ENCODE measurements at places on chromosomes 3 and 15.
A peak's percentile ranks its signal among the peaks of the same experiment; 100 is the strongest.

GRCh38 chr3:177745607-177746005 lies 548.3 kb upstream of the TBL1XR1 start:
- no peaks in the 10 kb centered on the region for H3K36me3 ChIP-seq
- no peak overlapping the region for H3K27ac ChIP-seq
- H3K27me3 ChIP-seq: no peaks in the 10 kb centered on the region
- H3K4me1 ChIP-seq: no peaks in the 10 kb centered on the region

GRCh38 chr3:145070795-145071194 lies 1090.2 kb downstream of the PLOD2 start:
- DNase-seq: no peak
- H3K4me3 ChIP-seq: no peak overlapping the region
- no peak overlapping the region for H3K27ac ChIP-seq
- no peaks in the 10 kb centered on the region for H3K27me3 ChIP-seq
- H3K36me3 ChIP-seq: no peaks in the 10 kb centered on the region
- H3K4me1 ChIP-seq: no peaks in the 10 kb centered on the region

DNA sequence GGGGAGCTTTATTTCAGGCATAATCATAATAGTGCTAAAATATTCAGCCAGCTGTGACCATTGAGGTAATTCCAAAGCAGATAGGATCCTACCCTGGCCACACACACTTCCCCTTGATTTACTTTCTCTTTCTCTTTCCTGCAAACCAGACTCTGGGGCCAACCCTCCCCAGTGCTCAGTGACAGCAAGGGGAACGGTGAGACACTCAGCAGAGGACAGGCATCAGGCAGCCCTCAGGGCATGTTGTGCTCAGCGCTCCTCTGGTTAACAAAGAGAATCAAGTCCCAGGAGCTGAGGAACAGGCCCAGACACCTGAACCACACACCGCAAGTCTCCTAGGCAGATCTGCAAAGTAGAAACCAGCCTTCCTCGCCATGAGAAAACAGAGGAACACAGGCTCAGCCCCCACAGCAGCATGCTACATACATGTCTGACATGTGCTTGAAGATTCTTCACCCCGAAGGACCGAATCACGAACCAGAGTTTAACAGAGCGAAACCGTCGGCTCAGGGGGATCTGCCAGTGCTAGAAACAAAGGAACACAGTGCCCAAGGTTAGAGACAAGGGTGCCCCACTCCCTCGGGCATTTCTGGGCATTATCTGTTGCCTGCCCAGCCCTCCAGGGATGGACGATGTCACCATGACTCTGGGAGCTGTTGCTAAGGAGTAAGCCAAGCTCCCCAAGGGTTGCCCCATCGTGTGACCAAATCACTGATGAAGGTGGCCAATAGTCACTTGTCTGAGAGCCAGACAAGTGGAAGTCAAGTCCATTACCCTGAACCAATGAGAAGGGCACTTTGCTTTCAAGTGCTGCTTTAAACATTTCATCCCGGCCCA lies 17.5 kb downstream of the HDC start:
- no peak for DNase-seq
- H3K36me3 ChIP-seq: no peaks in the 10 kb centered on the region
- H3K27ac ChIP-seq: peak overlapping the region; percentile 47
- H3K27me3 ChIP-seq: no peaks in the 10 kb centered on the region
- H3K4me3 ChIP-seq: peak overlapping the region; percentile 27

- no peak for DNase-seq
- H3K4me1 ChIP-seq: no peaks in the 10 kb centered on the region
- H3K27me3 ChIP-seq: no peaks in the 10 kb centered on the region
Observed at GRCh38 chr3:113255100-113255853, 43.9 kb downstream of the BOC start.

Data from CD4-positive, alpha-beta T cell (primary cell).